ENCODE measurements at places on chromosomes 16 and 17.

DNA sequence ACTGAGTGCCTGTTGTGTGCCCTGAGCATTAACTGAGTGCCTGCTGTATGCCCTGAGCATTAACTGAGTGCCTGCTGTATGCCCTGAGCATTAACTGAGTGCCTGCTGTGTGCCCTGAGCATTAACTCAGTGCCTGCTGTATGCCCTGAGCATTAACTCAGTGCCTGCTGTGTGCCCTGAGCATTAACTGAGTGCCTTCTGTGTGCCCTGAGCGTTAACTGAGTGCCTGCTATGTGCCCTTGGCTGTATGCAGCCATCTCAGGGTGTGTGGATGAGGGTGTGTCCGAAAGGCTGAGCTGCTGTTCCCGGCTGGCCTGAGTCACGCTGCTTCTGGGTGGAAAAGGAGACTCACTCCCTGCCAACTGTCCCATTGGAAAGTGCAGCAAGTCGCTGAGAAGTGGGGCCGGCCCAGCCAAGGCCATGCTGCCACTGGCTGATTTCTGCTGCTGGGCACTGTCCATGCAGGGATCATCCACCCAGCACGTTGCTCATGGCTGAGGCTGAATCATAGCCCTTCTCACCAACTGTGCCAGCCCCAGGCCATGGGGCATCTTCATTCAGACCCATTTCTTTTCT is 113.8 kb downstream of the OR1D5 start:
- DNase-seq, result no peak

DNA sequence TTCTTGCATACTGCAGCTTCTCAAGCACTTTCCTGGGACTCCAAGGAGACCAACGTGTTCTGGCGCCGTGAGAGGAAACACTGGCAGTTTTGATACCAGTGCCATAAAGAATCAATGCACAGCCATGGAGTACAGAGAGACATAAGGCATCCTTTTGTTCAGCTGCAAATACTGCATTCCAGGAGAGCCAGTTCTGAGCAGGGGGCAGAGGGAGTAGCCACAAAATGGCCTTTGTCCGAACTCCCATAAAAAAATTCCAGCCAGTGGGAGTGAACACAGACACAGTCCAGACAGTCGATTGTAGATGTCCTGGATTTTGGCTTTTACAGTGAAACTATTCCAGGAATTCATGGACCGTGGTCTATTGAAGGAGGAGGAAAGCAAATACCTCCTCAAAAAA is 36.2 kb upstream of the TEKT3 start:
- DNase-seq, result no peak

GRCh38 chr17:76398523-76399174 is 14.2 kb downstream of the SPHK1 start:
- no peak for DNase-seq

DNA sequence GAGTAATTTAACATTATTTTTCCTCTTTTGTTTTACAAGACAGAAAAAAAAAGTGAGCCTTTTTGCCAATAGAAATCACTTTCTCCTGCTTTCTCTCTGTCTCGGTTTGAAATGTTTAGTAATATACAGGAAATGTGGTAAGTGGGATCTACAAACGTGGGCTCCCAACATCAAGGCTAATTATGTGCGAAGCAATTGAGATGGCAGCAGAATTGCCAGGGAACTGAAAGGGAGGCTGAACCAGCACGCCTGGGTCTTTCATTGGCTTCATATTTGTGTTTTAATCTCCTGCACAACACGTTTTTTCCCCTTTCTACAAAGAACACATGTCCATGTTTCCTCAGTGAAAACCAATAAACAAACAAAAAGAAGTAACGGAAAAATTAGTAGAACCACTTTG is 743.9 kb upstream of the SOX9 start:
- no peak for DNase-seq

GRCh38 chr17:82001571-82002056 is 21.1 kb downstream of the CENPX start:
- no peak for DNase-seq

DNA sequence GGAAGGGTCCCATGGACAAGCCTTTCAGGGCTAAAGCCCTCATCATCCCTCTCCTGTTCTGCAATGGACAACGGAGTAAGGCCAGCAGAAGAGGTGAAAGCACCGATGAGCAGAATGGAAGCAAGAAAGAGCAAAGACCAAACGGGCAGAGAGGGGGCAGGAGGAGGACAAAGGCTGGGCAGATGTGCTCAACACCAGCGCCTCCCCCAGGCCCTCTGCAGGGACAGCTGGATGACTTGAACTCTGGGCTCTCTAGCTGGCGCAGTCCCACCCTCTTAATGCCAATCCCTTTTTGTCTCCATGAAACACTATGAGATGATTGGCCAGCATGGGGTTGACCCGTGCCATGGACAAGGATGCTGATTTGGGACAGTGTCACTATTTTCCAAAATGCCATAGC is 22.0 kb downstream of the ACLY start:
- DNase-seq, result no peak

GRCh38 chr17:64262198-64262999 is 661 bp downstream of the TEX2 start:
- DNase-seq, result peak; percentile 35

DNA sequence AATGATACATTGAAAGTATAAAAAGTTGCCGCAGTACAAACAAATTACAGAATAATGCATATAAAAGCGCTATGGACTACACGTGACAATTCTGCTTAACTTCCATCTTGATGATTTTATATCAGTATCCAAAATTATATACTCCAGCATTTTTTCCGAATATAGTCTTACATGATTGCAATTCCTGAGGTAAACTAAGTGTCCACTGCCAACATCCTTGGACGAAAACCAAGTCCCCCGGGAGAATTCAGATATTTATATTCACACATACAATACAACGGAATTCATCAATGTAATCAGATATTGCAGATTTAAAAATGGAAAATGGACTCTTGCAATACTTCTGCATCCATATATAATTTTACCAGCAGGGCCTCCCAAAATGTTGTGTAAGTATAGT is 8.9 kb upstream of the MYH11 start:
- no peak for DNase-seq

DNA sequence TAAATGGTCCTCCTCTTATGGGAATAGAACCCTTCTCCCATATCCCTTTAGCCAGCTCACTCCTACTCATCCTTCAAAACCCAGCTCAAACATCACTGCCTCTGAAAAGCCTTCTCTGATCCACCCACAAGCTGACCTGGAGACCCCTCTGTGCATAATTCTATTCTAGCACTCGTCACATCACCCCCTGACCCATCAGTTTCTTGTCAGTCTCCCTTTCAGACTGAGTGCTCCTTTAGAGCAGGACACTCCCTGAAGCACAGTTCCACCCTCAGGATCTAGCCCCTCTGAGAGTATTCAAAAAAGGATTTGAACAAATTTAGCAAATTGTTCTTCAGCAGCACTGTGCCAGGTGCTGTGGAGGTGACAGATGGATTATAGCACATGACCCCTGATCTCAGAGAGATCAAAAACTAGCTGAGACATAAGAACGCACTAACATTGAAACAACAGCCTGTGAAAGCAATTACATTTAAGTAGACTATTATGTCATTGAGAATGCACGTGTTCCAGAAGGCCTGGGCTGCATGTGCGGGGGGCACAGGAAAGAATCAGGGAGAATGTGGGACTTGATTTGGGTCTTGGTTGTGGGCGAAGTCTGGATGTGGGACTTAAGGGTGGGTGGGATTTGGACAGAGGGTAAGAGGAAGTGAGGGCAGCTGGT is 43.5 kb downstream of the MRPS23 start:
- no peak for DNase-seq

DNA sequence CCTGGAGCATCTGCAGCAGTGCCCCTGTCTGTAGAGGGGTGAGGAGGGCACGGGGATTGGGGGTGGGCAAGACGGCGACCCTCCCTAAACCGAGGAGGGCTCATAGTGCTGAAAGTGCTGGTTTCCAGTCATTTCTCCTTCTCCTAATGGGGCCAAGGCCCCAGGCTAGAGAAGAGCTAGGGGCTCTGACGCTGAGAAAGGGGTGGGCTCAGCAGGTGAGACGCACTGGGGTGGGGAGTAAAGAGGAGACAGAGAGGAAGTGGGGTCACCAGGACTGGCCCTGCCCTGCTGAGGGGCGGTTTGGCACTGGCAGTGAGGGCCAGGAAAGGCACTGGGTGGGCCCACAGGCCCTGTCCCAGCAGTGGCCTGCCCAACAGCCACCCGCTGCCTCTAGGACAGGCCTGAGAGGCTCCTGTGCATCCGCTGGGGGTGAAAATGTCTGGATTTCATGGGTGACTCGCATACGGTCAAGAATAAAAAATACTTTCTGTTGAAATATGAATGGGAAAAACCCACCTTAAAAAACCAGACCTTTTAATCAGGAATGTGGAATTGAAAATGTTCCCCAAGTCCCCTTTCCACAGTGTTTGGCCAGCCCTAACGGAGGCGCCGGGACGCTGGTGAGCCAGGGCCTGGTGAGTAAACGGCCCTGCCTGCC is 122.4 kb upstream of the SMURF2 start:
- no peak for DNase-seq

GRCh38 chr16:65426484-65426883 is 304.6 kb upstream of the CDH11 start:
- DNase-seq, result no peak

GRCh38 chr17:48729335-48730239 is 1.0 kb upstream of the HOXB13 start:
- no peak for DNase-seq

DNA sequence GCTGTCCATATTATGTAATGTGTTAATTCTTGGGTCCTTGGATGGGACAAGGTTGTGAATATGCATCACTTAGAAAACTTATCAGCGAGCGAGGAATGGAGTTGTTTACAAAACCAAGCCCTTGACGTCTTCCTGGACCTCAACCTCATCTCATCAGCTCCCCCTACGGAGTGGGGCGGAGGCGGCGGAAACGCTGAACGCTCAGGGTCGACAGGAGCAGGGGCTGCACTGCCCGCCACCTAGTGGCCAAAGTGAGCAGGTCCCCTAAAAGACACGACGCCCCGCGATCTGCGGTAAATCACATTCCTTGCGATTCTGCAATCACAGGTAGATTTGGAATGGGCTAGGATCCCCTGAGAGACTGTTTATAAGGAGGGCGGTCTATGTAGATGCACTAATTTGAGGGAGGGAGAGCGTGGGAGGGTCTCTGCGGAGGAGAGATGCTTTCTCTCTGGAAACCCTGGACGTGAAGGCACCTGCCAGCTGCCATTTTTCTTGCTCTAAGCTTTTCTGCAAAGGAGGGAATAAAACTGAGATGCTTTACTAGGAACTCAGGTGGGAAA is 5.4 kb upstream of the ICAM2 start:
- peak; percentile 79 for DNase-seq

DNA sequence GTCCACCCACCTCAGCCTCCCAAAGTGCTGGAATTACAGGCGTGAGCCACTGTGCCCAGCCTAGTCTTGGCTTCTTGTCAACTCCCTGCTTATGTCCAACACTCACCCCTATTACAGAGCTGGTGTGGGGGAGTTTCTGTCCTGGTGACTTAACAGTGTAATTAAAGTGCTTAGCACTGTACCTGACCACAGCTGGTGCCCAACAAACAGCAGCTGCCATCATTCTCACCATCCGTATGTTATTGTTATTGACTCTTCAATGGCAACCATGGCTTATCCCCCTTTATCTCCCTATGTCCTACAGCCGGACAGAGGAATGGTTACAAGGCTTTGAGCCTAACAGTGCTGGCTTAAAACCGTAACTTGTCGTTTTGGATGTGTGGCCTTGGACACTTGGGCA is 17.0 kb upstream of the BRCA1 start:
- no peak for DNase-seq

GRCh38 chr17:69423450-69423849 is 9.0 kb downstream of the MAP2K6 start:
- no peak for DNase-seq

DNA sequence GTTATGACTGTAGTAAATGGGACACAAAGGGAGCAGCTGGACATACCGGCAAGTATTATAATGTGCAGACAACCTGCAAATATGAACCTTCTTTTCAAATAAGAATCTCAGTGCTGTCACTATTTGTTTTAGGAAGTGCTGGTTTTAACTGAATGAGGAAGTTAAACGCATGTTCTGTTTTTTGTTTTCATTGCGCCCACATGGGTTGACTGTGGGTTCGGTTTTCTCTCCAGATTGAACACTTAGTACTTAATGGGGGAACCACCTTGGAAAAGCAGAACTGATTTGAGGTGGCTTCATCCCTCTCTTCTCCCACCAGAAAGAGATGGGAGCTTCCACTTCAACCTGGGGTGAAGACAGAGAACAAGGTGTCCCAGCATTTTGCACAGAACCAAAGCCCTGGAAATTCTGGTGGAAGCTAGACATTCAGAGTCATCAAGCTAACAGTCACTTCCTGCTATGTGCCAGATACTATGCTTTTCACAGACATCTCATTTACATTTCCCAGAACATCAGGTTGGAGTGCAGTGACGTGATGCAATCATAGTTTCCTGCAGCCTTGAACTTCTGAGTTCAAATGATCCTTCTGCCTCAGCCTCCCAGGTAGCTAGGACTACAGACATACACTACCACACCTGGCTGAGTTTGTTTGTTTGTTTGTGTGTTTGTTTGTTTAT is 149.8 kb downstream of the CDH13 start:
- no peak for DNase-seq

DNA sequence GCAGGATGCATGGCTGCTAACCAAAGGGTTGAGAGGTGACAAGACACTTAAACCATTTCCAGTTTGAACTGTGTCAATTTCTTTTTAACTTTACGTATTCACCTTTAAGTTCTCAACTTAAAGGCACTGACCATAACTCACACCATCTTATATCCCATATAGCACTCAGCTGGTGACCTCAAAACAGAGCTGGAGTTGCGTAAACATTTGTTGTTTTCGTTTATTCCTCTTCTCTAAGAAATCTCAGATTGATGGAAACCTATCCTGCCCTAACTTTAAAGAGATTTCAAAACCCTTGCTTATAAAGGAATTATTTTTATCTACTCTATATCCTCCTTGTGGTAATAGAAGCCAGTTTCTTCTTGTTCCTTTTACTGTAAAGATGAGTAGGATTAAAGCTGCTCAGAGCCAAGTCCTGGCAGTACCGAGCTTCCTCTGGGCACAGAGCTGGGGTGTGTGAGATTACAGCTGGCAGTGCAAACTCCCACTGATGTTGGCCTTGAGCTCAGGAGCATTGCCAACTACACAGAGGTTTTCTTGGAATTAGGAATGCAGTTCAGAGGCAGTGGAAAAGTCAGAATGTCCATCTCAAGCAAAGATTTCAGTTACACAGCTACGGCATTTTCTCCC is 1.3 kb downstream of the KCTD2 start:
- DNase-seq, result no peak

GRCh38 chr17:70120425-70120824 is 45.4 kb downstream of the KCNJ16 start:
- no peak for DNase-seq

- DNase-seq, result no peak
Measured at GRCh38 chr16:9780831-9781230, 401.4 kb downstream of the GRIN2A start.

GRCh38 chr16:35599429-35600160 is 2140.2 kb downstream of the TP53TG3F start:
- no peak for DNase-seq

- DNase-seq, result no peak
Measured at GRCh38 chr16:85077039-85077438, 35.2 kb downstream of the CIBAR2 start.

- no peak for DNase-seq
Measured at GRCh38 chr16:58814348-58814801, 80.3 kb upstream of the GOT2 start.

- DNase-seq, result peak; percentile 14
Measured at GRCh38 chr16:6643080-6643686, 689.5 kb upstream of the RBFOX1 start.

- DNase-seq, result no peak
Measured at GRCh38 chr17:33968350-33969044, 286.6 kb upstream of the CCL2 start.

All from stimulated activated CD8-positive, alpha-beta memory T cell treated with anti-CD3 and anti-CD28 coated beads, Interleukin-15, amount 100 ng/mL, for 1 hour (primary cell).